CD4-positive, alpha-beta T cell treated with Interleukin-6 for 4 hours (primary cell): ENCODE measurements at places on chromosomes 7 and 10.

DNA sequence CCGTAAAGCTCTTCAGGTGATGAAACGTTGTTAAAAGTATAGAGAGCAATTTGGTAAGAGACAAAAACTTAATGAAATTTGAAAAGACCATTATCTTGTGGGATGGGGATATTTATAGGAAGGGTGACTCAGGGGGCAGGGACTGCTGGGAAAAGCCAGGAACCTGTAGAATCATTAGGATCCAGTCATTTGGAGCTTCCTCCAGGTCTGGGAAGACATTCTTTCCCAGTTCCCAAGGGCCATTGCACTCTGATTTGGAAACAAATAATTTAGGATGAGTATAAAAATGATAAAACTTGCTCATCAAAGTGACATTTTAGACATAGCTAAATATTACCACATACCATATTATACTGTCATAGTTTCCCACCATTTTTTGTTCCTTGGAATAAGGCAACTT, 143.9 kb downstream of the PFKFB3 start:
- no peak for DNase-seq

GRCh38 chr7:101386558-101387231, 24.0 kb downstream of the COL26A1 start:
- peak; percentile 18 for DNase-seq

DNA sequence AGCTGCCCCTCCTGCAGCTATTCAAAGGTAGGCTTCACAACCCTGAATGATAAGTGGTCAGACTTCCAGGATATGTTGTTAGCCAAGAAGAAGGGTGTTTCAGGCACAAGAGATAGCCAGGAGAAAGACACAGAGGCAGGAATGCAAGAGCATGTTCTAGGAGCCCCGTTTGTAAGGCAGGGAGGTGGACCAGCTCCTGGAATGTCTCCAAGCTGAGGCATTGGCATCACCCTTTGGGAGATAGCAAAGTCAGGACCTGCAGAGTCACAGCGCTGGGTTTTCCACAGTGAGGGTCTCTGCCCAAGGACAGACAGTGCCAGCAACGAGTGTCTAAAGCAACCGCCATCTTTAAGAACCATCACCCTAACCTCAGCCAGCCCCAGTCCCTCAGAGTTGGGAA, 484.5 kb upstream of the ZMIZ1 start:
- no peak for DNase-seq

DNA sequence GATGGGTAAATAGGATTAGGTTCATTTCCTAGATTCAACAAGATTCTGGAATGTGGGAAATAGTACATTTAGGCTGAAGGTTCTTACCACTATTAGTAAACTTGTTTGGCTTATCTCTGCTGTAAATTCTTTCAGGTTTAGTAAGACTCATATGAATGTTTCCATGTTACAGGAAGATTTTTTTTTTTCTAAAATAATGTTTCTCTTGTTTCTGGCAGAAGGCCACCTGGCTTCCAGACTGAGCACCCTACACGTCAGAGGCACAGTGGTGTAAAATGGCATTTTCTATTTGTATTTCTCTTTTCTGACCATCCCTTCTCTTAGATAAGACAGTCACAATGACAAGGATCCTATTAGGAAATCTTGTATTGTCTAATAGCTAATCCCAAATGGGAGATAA, 22.7 kb upstream of the AASS start:
- no peak for DNase-seq

GRCh38 chr7:132080967-132081668, 495.2 kb downstream of the PLXNA4 start:
- no peak for DNase-seq

GRCh38 chr10:16592378-16592777, 70.7 kb upstream of the C1QL3 start:
- DNase-seq: no peak

DNA sequence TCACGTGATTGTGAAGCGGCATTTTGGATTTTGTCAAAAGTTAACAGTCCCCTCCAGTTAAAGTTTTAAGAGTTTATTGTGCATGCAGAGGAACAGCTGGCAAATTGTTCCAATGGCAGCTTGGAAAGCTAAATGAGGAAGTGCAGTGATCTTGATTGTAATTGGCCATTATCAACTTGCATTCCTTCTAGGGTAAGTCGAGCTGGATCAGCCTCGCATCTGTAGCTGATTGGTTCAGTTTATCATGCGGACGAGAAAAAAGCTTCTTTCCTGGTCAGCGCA, 566 bp downstream of the ZNF789 start:
- no peak for DNase-seq

DNA sequence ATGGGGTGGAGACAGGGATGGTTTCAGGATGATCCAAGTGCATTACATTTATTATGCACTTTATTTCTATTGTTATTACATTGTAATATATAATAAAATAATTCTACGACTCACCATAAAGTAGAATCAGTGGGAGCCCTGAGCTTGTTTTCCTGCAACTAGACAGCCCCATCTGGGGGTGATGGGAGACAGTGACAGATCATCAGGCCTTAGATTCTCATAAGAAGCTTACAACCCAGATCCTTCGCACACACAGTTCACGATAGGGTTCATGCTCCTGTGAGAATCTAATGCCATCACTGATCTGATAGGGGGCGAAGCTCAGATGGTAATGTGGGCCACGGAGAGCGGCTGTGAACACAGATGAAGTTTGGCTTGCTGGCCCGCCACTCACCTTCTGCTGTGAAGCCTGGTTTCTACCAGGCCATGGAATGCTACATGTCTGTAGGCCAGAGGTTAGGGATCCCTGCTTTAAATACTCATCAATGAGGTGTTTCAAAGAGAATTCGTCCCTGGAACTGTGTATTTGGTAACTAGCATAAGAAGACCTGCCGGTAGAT, 21.2 kb upstream of the PRKCQ start:
- peak; percentile 35 for DNase-seq

- DNase-seq: no peak
Observed at GRCh38 chr7:26743205-26743604, 121.2 kb downstream of the SKAP2 start.

- DNase-seq: no peak
Observed at GRCh38 chr10:23442936-23443335, 4.1 kb downstream of the OTUD1 start.

- no peak for DNase-seq
Observed at GRCh38 chr7:87886875-87887274, 10.6 kb downstream of the DBF4 start.

DNA sequence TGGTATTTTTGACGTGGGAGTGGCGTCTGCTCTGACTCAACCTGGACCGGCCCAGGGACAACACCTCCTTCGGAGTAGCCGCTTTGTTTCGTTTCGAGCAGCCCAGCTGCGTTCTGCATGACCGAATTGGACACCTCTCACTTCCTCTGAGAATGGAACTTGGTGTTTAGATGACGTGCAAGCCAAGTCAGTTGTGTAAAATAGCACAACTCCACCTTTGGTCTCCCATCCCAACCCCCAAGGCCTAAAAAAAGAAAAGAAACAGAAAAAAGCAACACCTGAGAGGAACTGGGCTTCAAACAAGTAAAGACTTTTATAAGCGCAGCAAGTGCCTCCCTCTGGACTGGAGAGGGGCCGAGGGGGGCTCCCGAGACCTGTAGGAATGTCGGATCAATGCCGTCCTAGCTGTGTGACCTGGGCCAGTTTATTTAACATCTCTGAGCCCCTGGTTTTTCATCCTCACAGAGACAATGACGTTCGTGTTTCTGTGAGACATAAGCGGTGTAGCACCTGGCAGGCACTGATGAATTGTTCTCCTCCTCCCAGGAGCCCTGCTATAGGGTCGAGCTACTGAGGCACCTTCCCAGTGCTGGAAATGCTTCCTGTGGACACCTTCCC, 52.0 kb upstream of the SMNDC1 start:
- DNase-seq: peak; percentile 59

DNA sequence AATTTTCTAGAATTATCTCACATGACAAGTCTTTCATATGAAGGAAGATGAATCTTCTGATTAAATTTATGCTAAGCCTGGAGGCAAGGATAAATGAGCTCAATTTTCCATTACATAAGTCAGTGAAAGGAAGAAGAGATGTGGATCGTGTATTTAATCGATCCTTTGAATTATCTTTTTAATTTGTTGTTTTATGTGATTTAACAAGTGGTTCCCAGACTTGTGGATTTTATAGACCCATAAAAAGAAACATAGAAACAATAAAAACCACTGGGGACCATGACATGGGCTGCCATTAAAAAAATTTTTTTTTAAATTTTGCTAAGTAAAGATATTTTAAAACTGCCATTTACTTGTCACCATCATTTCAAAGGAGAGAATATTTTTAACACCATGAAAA, 45.0 kb downstream of the SLK start:
- DNase-seq: no peak

DNA sequence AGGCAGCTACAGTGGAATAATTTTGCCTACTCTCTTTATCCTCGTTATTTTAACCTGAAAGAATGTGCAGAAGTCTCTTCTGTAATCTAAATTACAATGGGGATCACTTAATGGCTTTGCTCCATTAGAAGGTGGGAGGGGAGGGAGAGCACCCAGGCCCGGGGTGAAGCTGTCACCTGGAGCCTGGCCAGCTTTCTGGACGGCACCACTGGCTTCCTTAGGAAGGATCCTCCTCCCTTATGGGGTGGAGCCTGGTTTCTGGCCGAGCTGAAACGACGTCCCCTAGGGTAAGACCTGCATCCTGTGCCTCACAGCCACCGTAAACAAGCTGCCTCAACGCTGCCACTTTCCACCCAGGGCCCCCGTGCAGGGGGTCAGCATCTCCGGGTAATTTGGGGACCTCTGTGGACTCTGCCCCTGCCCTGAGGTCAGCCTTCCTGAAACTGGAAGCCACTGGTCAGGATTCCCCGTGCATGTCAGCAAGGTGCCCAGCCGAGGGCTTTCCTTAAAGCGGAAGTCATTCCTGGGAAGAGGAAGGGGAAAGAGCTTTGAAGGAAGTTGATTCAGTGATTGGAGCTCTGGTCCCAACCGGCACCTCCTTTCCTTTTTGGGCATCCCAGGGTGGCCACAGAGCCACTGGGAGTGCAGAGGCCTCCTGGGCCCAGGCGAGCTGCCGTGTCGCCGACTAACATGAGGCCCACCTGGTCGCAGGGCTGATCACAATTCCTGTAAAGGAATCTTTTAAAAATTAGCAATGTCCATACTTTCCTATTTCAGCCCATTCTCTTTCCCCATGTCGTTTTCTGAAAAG, 569.1 kb downstream of the DNAJB6 start:
- DNase-seq: no peak

GRCh38 chr10:127715782-127716378, 21.1 kb upstream of the FOXI2 start:
- no peak for DNase-seq

- no peak for DNase-seq
Observed at GRCh38 chr10:35892526-35892925, 250.4 kb upstream of the FZD8 start.

DNA sequence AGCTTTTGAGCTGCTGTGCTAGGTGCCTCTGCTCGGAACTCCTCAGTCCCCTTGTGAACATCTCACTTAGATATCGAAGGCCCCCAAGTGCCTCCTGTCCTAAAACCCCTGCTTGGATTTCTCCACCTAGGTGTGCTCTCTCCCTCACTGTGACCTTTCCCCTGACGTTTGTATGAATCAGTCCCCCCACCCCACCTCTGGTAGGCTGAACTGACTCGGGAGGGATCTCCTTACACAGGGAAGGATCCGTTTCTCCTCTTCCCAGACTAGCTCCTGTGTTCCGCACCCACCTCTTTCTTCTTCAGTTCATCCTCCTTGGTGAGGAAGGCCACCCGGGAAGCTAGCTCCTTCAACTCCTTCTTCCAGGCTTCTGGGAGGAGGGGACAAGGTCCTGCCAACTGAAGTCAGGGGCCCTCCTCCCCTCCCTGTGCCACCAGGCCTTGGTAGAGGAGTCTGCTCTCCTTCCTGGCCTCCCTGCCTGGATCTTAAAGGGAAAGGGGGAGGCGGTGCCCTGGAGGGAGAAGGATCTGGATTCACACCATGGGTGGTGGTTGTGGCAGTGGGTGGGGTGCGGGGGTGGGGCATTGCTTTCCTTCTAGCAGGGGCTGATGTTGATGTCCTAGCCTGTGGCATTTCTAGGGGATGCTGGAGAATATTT, 6.8 kb downstream of the TBATA start:
- DNase-seq: no peak

DNA sequence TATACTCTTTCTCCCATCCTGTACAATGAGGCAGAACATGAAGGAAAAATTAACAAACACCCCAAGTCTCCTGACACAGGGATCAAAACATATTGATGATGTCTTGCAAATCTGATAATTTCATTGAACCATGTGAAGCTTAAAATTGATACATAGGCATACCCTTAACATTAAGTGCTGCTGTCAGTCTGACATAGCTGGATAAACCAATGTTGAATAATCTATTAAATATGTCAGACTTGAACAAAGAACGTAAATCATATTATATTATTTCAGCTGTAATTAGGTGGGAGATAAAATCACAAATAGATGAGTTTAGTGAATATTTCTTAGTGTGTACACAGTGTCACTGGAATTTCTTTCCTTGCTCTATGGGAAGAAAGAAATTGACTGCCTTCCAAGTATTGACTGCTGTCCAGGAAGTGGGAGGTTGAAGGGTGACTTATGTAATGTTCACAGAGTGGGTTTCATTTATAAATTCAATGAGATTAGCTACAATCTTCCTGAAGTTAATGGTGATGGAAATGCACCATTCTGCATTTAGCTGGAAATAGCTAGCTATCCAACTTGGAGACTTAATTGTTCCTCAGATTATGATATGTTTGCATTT, 170.8 kb downstream of the AUTS2 start:
- DNase-seq: no peak

GRCh38 chr10:14971867-14972448, 12.8 kb downstream of the MEIG1 start:
- peak; percentile 65 for DNase-seq

DNA sequence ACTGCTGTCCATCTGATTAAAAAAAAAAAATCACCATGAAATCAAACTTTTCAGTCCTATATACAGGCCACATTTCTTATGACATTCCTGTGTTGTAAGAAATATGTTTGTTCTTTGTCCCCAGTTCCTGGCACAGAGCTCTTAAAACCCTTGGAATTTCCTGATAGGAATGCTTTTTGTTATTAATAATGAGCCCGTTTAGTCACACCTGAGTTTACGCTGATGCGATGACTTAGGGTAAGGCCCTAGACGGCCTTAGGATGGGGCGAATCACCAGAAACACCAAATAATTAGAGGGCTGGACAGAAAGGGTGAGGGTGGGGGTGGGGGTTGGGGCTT, 17.5 kb downstream of the TSPAN15 start:
- DNase-seq: no peak

GRCh38 chr7:150368096-150368883, at the start of gene REPIN1:
TSS of gene REPIN1 (plus strand) at chr7:150368822. CDS start at chr7:150369712, 890 bp downstream.
- peak; percentile 88 for DNase-seq
